Thoracic aorta (tissue), 2 donors: ENCODE measurements at places on chromosomes 5 and 9.
A peak's percentile ranks its signal among the peaks of the same experiment; 100 is the strongest.

DNA sequence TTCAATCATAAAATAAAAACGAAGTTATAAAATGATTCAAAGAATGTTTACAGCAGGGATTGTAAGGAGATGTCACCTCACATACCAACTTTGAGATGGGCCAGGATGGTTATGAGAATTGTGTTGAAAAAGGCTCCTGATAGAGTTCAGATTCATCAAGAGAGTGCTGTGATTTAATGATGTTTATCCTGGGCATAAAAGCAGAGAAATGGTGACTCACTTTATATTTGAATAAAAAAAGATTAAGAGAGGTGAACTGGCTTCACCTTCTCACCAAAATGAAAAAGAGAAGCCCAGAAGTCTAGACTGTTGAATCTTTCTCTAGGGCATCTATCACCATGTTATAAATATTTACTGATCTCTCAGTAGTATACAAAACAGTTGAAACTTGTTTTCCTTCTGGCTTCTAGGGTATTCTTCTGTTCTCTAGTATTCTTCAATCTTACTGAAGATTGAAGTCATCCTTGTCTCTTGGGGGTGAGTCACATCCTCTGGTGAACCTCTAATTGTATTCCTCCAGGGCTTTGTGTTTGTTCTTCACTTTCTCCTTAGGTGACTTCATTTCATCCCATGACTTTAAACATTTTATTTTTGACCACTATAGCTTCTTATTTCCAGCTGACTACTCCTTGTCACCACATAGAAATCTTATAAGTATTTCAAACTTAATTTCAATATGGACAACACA is 1237.3 kb upstream of the C9orf72 start:
- no peaks in the 10 kb centered on the region for H3K4me1 ChIP-seq
- H3K4me3 ChIP-seq, result no peak overlapping the region
- no peak overlapping the region for H3K27ac ChIP-seq
- no peaks in the 10 kb centered on the region for H3K27me3 ChIP-seq
- DNase-seq, result no peak
- H3K36me3 ChIP-seq, result no peaks in the 10 kb centered on the region

- H3K4me3 ChIP-seq, result no peak overlapping the region
- peaks cover 3% of the 10 kb centered on the region for H3K4me1 ChIP-seq
- peaks cover 13% of the 10 kb centered on the region for H3K36me3 ChIP-seq
- no peak overlapping the region for H3K27ac ChIP-seq
These were observed 28.4 kb downstream of the TENT2 start for GRCh38 chr5:79640571-79641055.

- no peak overlapping the region for H3K4me3 ChIP-seq
- H3K4me1 ChIP-seq, result no peaks in the 10 kb centered on the region
- no peak for DNase-seq
- H3K27ac ChIP-seq, result no peak overlapping the region
- no peaks in the 10 kb centered on the region for H3K27me3 ChIP-seq
- no peaks in the 10 kb centered on the region for H3K36me3 ChIP-seq
These were observed 126.4 kb downstream of the MAT2B start for GRCh38 chr5:163631856-163632255.

- peaks cover 36% of the 10 kb centered on the region for H3K36me3 ChIP-seq
- no peak overlapping the region for H3K4me3 ChIP-seq
- H3K27me3 ChIP-seq, result no peaks in the 10 kb centered on the region
- no peak for DNase-seq
- no peak overlapping the region for H3K27ac ChIP-seq
- no peaks in the 10 kb centered on the region for H3K4me1 ChIP-seq
These were observed 8.8 kb downstream of the TENT2 start for GRCh38 chr5:79621056-79621455.

DNA sequence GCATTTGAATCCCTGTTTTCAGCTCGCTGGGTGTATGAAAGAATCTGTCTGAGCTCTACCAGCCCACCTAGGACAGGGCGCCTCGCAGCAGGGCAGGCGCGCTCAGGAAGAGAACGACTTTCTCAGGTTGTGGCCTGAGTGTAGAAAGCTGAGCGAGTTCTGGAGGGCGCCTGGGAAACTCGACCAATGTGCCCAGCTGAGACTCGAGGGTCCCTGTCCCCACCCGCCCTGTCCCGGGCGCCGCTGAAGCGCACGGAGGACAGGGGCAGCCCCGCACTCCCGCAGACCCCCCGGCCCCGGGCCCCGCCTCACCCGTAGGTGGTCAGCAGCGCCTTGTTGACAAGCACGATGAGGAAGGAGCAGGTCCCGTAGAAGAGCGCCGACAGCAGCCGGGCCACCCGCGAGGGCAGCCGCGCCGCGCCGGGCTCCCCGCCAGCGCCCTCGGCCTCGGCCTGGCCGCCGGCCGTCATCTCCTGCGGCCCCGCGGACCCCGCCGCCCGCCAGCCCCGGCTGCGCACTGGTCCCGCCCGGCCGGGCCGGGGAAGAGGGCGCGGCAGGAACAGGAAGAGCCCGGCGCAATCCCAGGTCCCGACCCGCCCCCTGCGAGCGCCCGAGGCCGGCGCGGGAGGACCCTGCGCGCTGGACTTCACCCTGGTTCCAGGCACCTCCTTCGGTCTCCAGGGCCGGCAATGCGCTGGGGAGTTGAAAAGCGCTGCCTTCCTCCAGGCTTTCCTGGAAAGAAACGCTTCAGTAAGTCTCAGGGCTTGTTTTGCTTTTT is at the start of gene SLC35D2:
Gene SLC35D2 (minus strand): TSS at position 547 of the 778 bp plus-strand sequence. CDS start 77 bp downstream, at position 470.
- no peaks in the 10 kb centered on the region for H3K36me3 ChIP-seq
- no peak for DNase-seq
- peak within 1 kb of the TSS; percentile 87 for H3K4me3 ChIP-seq
- H3K27me3 ChIP-seq, result no peaks in the 10 kb centered on the region

DNA sequence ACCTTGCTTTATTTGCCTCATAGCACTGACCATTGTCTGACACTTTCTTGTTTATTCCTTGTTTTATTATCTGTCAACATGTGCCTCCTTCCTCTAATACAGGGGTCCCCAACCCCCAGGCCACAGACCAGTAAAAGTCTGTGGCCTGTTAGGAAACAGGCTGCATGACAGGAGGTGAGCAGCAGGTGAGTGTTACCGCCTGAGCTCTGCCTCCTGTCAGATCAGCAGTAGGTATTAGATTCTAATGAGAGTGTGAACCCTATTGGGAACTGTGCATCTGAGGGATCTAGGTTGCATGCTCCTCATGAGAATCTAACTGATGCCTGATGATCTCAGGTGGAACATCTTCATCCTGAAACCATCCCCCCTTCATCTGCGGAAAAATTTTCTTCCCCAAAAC is 228.0 kb downstream of the HINT1 start:
- DNase-seq, result no peak
- no peaks in the 10 kb centered on the region for H3K4me1 ChIP-seq
- H3K36me3 ChIP-seq, result no peaks in the 10 kb centered on the region
- H3K27me3 ChIP-seq, result no peaks in the 10 kb centered on the region
- no peak overlapping the region for H3K4me3 ChIP-seq
- no peak overlapping the region for H3K27ac ChIP-seq

GRCh38 chr5:2143646-2144353 is 261.1 kb upstream of the IRX4 start:
- H3K36me3 ChIP-seq, result no peaks in the 10 kb centered on the region
- H3K27ac ChIP-seq, result no peak overlapping the region
- no peak for DNase-seq
- H3K4me3 ChIP-seq, result no peak overlapping the region

DNA sequence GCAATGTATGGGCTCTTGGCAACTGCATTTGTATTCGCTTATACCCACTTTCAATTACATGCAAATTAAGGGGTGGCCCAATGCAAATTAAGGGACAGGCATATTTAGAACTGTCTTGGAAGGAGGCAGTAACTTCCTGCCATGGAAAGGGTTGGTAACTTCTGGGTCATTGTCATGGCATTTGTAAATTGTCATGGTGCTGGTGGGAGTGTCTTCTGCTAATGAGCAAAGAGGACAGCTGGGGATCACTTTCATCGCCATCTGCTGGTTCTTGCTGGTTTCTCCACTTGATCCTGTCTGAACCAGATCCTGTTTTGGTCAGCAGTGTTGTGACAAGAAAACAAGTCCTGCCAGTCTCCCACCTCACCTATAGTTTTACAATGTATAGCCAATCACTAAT is 23.3 kb upstream of the UGT3A2 start:
- no peak for DNase-seq
- H3K27me3 ChIP-seq, result no peaks in the 10 kb centered on the region
- H3K4me1 ChIP-seq, result no peaks in the 10 kb centered on the region
- H3K36me3 ChIP-seq, result no peaks in the 10 kb centered on the region

- no peaks in the 10 kb centered on the region for H3K4me1 ChIP-seq
- no peaks in the 10 kb centered on the region for H3K27me3 ChIP-seq
- no peak for DNase-seq
- no peak overlapping the region for H3K4me3 ChIP-seq
- H3K36me3 ChIP-seq, result no peaks in the 10 kb centered on the region
These were observed 110.1 kb upstream of the PPP1R26 start for GRCh38 chr9:135369412-135369990.

DNA sequence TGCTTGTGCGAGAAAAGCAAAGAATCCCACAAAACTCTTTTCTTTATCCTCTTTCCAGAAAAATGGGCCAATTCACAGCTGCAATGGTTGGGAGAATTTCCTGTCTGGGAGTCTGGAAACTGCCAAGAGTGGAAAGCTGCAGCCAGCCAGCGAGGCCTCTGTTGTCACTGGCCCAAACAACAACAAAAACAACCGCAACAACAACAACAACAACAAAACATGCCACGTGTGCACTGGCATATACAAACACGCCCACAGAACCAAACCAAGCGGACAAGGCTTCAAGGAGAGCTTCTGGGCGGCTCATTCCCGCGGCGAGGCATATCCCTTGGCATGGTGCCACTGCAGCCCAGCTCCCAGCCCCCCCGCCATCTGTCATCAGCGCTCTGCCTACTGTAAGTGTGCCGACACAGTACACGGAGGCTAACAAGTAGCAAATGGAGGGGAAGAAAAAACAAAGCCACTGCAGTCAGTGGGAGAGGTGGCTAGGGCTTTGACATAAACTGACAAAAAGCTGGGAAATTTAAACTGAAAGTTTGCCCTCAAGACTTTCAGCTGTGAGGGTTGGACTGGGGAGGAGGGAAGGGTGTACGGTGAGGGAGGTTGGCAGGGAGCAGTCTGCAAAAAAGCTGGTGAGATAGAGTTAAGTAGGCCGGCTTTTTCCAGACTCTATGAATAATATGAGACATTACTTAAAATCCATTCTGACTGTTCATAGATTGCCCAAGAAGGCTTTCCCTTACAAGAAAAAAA is 165.0 kb upstream of the ZNF462 start:
- H3K4me3 ChIP-seq, result peak overlapping the region; percentile 64
- H3K27ac ChIP-seq, result peak overlapping the region; percentile 6
- peaks cover 7% of the 10 kb centered on the region for H3K4me1 ChIP-seq
- H3K27me3 ChIP-seq, result no peaks in the 10 kb centered on the region
- no peaks in the 10 kb centered on the region for H3K36me3 ChIP-seq
- DNase-seq, result peak; percentile 8

- H3K27me3 ChIP-seq, result no peaks in the 10 kb centered on the region
- peak; percentile 15 for DNase-seq
- H3K27ac ChIP-seq, result no peak overlapping the region
- no peaks in the 10 kb centered on the region for H3K36me3 ChIP-seq
These were observed 22.6 kb upstream of the MAMDC2 start for GRCh38 chr9:70020991-70021571.

DNA sequence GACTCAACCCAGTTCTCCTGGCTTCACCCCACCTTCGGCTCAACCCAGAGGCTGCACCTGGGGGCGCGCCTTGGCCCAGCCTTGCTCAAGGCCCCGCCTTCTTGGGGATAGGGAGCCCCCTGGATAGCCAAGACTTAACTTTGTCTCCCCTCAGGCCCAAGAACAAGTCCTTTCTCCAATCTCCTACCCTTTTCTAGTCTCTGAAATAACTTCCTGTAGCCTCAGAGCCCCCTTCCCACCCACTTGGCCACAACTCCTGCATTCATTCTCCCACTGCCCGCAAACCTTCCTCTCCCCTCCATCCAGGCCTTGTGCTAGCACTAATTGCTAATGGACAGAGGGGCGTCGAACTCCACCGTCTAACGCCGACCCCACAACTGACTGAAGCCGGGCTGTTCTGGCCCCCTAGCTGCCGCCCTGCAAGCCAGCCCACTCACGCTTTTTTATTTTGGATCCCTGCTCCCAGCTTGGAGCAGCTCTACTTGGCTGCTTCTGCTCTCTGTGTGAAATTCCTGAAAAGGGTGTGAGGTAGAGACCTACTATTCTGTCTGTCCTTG is 579 bp upstream of the ASTN2 start:
- H3K36me3 ChIP-seq, result no peaks in the 10 kb centered on the region
- DNase-seq, result no peak

DNA sequence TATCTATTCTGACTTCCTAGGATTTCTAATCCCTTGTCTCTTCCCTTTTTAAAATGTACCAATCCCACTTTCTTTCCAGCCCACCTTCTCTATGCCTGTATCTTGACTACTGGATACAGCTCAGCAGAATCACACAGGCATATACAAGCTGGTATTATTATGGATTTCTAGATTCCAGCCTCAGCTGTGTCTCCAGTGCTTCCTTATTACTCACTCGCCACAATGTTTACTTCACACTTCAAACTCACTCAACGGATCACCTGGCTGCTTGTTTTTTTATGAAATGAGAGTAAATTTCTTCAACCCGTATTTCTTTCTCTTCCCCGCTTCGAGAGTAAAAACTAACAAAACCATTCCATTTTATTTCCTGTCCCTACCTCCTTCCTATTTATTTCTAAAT is 38.8 kb downstream of the CWC27 start:
- H3K36me3 ChIP-seq, result peaks cover 2% of the 10 kb centered on the region
- H3K27ac ChIP-seq, result no peak overlapping the region
- no peaks in the 10 kb centered on the region for H3K27me3 ChIP-seq
- H3K4me1 ChIP-seq, result no peaks in the 10 kb centered on the region
- DNase-seq, result no peak

DNA sequence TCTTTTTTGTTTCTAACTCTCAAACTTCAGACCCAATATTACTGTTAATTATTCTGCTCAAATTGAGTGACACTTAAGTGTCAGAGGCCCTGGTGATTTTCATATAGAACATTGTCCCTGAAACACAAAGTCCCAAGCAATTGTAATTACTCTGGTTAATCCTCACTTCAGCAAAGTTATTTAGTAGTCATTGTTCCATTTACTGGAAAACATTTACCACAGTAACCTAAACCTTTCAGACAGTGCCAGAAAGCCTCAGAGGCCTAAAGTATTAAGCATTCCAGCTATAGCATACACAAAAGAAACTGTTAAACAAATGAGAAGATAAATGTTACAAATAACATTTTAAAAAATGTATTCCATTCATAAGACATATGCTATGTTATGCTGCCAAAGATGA is 237.2 kb upstream of the CDH6 start:
- H3K36me3 ChIP-seq, result no peaks in the 10 kb centered on the region
- no peak overlapping the region for H3K27ac ChIP-seq
- DNase-seq, result no peak
- no peaks in the 10 kb centered on the region for H3K27me3 ChIP-seq
- no peaks in the 10 kb centered on the region for H3K4me1 ChIP-seq
- no peak overlapping the region for H3K4me3 ChIP-seq
